CD4-positive, alpha-beta T cell treated with Interleukin-15 for 4 hours (primary cell): ENCODE measurements at places on chromosomes 12 and 14.

- no peak for DNase-seq
These were observed 274.2 kb upstream of the E2F7 start for GRCh38 chr12:77339610-77340009.

GRCh38 chr12:114399664-114400211, 6.2 kb downstream of the TBX5 start:
- no peak for DNase-seq

DNA sequence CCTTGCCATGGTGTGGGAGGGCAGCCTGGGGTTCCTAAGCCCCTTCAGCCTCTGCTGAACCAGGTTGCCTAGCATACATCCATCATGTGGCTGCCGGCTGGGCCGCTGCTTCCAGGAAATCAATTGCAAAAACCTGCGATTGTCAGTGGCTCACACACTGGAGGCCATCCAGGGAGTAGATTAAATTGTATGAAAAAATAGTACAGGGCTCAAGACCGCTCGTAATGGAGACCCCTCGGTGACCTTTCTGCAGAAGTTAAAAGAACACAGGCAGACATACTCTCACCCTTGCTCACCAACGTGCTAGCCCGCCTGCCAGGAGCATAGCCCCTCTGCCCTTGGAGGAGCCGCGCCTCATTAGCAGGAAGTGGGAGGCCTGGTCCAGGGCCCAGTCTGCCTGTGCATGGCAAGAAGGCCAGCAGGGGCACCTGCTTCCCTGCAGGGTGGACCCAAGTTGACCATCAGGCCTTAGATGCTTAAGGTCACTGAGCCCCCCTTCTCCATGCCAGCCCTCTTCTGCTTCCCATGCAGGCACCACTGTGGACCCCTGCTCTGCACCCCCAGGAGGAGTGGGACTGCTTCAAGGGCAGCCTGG, 31.4 kb upstream of the CIPC start:
- no peak for DNase-seq

GRCh38 chr12:9327320-9327719, 119.1 kb upstream of the PZP start:
- DNase-seq: no peak

GRCh38 chr12:96153131-96153725, 40.9 kb upstream of the ELK3 start:
- no peak for DNase-seq

DNA sequence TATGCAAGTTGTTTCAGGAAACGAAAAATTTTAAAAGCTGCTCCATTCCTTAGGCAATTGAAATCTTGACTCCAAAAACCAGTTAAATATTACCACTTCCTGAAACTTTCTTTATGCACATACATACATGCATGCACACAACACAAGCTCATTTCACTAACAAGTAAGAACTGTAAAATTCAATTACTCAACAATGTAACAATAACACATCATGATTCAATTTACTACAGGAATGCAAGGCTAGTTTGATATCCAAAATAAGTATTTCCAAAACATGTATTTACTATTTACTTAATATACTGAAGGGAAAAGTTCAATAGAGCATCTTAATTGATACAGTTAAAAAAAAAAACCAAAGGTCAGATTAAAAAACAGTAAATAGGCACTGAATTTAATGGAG, 19.6 kb downstream of the NAP1L1 start:
- no peak for DNase-seq

DNA sequence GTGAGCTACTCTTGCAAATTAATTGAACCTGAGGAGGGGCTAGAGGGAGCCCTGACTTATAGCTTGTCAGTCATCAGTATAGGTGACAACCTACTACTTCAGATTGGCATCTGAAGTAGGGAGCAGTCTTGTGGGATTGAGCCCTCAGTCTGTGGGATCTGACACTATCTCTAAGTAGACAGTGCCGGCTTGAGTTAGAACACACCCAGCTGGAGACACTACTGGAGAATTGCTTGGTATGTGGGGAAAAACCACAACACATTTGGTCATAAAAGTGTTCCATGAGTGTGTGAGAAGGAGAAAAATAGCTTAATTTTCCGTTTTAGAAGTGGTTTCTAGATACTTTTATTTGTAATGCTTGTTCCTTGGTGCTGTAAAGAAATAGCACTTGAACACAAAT, 30.5 kb upstream of the DDHD1 start:
- no peak for DNase-seq

- no peak for DNase-seq
These were observed 33.0 kb upstream of the SLC5A8 start for GRCh38 chr12:101243074-101243473.

GRCh38 chr12:57611108-57611826, at the start of gene ARHGEF25:
Gene ARHGEF25 (plus strand): TSS chr12:57611435. CDS start chr12:57611895, 460 bp downstream.
- peak; percentile 40 for DNase-seq

DNA sequence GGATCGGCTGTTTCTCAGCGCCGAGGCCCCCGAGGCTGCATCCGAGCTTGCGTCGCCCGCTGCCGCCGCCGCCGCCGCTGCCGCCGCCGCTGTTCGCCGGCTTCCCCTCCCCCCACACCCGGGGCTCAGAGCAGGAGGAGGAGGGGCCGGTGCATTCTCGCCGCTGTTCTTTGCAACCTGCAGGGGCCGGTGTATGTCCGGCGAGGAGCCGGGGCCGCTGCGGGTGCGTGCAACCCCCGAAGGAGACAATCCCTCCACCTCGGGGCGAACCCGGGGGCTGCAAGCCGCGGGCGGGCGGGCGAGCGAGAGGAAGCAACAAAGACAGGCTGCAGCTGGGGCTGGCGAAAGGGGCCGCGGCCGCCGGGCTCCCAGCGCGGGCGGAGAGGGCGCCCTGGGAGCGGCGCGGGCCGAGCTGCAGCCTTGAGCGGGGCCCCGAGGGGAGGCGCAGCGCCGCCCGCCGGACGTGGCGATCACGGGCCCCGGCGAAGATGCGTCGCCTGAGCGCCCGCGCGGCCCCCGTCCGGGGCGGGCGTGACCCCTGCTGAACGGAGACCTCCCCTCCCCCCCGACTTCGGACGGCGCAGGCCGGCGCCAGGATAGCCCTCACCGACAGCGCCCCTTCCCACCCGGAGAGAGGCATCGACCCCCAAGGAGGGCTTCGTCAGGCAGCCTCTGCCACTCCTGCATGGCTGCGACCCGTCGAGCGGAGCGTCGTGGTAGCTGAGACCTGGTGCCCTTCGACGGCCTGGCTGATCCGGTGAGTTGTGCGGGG, 702 bp downstream of the FAM222A start:
- peak; percentile 38 for DNase-seq

DNA sequence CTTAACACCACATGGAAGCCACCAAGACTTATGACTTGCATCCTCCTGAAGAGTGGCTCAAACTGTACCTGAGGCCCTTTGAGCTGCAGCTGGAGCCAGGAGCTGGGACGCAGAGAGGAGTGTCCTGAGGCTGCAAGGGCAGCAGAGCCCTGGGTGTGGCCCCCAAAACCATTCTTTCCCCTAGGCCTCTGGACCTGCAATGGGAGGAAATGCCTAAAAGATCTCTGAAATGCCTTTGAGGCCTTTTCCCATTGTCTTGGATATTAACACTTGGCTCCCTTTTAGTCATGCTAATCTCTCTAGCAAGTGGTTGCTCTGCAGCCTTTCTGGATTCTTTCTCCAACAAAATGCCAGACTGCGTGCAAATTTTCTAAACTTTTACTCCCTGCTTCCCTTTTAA, 156.1 kb downstream of the SLC38A4 start:
- DNase-seq: no peak

- peak; percentile 83 for DNase-seq
These were observed 46.2 kb downstream of the KDM2B start for GRCh38 chr12:121534495-121535148.

- no peak for DNase-seq
These were observed 149.0 kb downstream of the PRKCH start for GRCh38 chr14:61470261-61470960.

- no peak for DNase-seq
These were observed 29.2 kb downstream of the ITPK1 start for GRCh38 chr14:93086441-93087055.

GRCh38 chr12:29282031-29282816, 98.7 kb downstream of the ERGIC2 start:
- no peak for DNase-seq

GRCh38 chr12:10211940-10212738, 538 bp upstream of the GABARAPL1 start:
- peak; percentile 88 for DNase-seq

DNA sequence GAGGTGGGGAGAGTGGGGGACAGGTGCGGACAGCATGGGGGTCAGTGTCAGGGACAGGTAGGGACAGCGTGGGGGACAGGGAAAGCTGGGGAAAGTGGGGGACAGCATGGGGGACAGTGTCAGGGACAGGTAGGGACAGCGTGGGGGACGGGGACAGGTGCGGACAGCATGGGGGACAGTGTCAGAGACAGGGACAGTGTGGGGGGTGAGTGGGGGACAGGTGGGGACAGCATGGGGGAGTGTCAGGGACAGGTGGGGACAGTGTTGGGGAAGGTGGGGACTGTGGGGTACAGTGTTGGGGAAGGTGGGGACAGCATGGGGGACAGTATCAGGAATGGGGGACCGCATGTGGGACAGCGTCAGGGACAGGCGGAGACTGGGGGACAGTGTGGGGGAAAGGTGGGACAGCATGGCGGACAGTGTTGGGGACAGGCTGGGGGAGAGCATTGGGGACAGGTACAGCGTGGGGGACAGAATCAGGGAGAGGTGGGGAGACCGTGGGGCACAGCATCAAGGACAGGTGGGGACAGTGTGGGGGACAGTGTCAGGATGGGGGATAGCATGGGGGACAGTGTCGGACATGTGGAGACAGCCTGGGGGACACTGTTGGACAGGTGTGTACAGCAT, 96.1 kb downstream of the TMEM121 start:
- no peak for DNase-seq

GRCh38 chr12:25970916-25971653, 12.6 kb downstream of the RASSF8 start:
- no peak for DNase-seq

- no peak for DNase-seq
These were observed 68.5 kb downstream of the FBXL14 start for GRCh38 chr12:1525858-1526257.

- peak; percentile 53 for DNase-seq
These were observed 55.8 kb downstream of the GALNT4 start for GRCh38 chr12:89468648-89469326.

GRCh38 chr12:71250166-71250565, 92.4 kb upstream of the TSPAN8 start:
- DNase-seq: no peak

- DNase-seq: no peak
These were observed 27.4 kb upstream of the PAPLN start for GRCh38 chr14:73209953-73210352.

DNA sequence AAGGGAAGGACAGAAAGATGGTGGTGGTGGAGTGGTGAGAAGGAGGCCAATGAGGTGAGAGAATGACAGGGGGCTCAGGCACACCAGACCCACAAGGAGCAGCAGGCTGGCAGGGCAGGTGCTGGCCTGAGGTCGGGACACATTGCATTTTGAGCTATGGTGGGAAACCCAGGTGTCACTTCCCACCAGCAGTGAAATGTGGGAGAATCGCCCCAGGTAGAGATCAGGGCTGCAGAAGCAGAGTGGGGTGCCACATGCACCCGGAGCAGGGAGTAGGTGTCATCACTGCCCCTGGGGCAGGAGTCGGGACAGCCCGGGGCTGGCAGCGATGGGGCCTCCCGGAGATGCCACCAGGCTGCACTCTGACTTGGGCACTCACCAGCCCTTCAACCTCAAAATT, 315.8 kb downstream of the BCL11B start:
- DNase-seq: no peak

DNA sequence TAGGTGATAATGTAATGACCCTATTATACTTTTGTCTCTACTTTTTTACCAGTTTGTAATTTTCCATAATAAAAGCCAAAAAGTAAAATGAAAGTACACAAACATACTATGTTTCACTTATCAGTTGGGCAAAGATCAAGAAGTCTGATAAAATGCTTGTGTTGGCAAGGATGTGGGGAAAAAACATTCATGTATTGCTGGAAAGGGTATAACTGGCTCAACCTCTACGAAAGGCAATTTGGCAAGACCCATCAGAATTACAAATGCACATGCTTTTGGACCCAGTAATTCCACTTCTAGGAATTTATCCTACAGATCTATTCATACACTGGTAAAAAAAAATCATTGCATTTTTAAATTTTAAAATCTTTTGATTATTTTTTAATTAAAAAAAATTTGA, 68.0 kb downstream of the SPTB start:
- no peak for DNase-seq

- no peak for DNase-seq
These were observed 133.1 kb downstream of the SLC15A4 start for GRCh38 chr12:128690641-128691040.

GRCh38 chr12:12456637-12457036, 99.8 kb downstream of the BORCS5 start:
- DNase-seq: peak; percentile 49

- DNase-seq: no peak
These were observed 108.0 kb downstream of the LIN7A start for GRCh38 chr12:80829767-80830166.

GRCh38 chr14:36001936-36002335, 174.6 kb downstream of the PTCSC3 start:
- no peak for DNase-seq

GRCh38 chr12:44334347-44334746, 498.5 kb downstream of the TMEM117 start:
- no peak for DNase-seq

DNA sequence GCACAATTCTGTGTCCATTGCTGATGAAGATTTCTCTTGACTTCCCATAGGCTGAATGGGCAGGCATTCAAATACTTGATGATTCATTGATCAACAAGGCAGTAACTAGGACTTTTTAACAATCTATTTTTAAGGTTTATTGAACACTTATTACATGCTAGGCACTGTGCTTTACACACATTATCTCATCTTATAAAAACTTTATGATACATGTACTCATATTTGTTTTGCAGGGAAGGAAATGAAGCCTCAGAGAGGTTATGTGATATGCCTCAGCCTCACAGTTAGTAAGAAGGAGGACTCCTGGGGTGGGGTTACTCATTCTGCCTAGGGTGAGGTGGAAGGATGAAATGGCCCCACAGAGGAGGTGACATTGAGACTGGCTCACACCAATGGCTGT, 12.9 kb upstream of the EMP1 start:
- DNase-seq: no peak

DNA sequence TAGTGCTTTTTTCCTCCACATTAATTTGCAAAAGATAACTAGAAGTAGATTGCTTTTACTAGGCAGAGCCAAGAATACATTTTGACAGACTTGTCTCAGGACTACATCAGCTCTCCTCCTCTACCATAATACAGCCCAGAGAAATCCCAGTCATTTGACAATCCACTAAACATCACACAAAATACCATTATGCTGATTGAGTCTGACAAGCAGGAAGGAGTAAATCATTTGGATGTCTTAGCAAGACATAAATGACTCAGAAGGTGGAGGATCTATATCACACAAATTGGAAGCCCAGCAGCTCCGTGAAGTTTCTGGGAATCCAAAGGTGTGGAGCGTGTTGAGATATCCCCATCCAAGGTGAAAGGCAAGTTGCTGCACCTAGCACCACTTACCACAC, 75.4 kb upstream of the FKBP4 start:
- no peak for DNase-seq

GRCh38 chr14:42110167-42110566, 503.5 kb downstream of the LRFN5 start:
- no peak for DNase-seq

GRCh38 chr12:110576504-110576903, 6.6 kb downstream of the PPTC7 start:
- DNase-seq: no peak

GRCh38 chr14:105436891-105437722, 17.5 kb downstream of the MTA1 start:
- no peak for DNase-seq

- DNase-seq: no peak
These were observed 205.4 kb upstream of the PRMT8 start for GRCh38 chr12:3285570-3285969.
